ENCODE measurements at places on chromosomes 12 and 14. TPM values are rescaled to one million over a fixed set of nuclear protein-coding genes. Genes with fewer than 3 reads are reported as not detected.

DNA sequence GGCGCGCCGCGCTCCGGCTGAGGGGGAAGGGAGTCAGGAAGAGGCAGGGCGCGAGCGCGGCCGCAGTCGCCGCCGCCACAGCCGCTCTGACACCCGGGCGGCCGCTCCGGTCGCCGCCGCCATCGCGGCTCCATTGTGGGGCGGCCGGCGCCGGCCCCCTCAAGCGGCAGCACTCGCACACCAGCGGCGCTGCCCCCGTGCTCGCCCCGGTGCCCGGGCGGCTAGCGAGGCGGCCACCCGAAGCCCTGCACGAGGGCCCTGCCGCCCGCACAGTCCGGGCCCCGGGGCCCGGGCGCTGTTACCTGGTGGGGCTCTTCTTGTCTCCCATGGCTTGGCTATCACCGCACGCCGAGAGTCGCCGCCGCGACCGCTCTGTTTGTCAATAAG lies 202 bp downstream of the YAF2 start:
- no peak for DNase-seq

HOXC12 gene
- not detected for total RNA-seq

- DNase-seq = no peak
These were observed 3.4 kb downstream of the KANSL2 start for GRCh38 chr12:48678551-48679185.

HRK gene
- 0.27 TPM for total RNA-seq

IL26 gene
- total RNA-seq = not detected
